GM12892 (cell line): ENCODE measurements at places on chromosomes 2 and 18.

- no peak for DNase-seq
Measured at GRCh38 chr2:129004485-129004884, 685.8 kb upstream of the HS6ST1 start.

DNA sequence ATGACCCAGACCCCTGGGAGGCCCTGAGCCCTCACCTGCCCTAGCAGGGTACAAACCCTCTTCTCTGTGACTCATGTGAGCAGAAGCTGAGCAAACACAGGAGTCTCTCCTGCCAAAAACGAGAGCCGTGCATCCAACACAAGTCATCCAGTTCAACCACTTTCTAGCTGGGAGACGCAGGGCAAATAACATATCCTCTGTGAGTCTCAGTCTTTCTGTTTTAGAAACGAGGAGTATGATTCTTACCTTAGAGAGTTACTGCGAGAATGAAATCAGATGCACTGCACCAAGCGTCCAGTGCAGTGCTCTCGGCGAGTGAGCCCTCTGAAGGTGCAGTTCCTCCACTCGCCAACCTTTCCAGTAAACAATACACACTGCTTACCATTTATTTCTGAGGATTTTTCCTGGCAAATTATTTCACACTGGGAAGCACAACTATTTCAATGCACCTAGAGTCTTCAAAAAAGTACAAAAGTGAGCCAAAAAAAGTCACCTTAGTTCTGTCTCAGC, 331.8 kb upstream of the MYT1L start:
- no peak for DNase-seq

- no peak for DNase-seq
Measured at GRCh38 chr2:65075176-65075575, 19.0 kb downstream of the CEP68 start.

DNA sequence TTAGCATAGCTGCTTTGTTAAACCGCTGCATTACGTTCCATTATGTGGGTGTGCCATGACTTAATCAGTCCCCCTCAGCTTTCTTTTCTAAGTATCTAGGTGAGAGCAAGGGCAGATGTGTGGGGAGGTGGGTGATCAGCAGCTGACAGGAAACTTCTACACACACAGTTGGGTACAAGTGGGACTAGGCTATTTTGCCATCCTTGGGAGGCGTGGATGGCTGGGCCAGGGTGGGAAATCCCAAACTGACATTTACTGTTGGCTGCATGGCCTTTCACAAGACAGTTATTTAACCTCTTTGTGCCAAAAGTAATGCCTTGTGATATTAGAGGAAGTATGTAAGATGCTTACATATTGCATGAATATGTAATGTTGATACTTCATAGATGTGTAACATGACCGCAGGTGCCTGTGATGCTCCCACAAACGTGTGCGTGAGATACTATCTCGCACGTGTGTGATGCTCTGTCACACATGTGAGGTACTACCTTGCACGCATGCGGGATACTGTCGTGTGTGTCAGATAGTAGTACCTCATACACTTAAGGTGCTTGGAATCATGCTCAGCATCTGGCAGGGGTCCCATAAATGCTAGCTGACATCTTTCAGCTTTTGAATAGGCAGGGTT, 314.5 kb downstream of the PRKCE start:
- no peak for DNase-seq

GRCh38 chr2:158828378-158829164, 33.5 kb downstream of the DAPL1 start:
- DNase-seq: no peak

DNA sequence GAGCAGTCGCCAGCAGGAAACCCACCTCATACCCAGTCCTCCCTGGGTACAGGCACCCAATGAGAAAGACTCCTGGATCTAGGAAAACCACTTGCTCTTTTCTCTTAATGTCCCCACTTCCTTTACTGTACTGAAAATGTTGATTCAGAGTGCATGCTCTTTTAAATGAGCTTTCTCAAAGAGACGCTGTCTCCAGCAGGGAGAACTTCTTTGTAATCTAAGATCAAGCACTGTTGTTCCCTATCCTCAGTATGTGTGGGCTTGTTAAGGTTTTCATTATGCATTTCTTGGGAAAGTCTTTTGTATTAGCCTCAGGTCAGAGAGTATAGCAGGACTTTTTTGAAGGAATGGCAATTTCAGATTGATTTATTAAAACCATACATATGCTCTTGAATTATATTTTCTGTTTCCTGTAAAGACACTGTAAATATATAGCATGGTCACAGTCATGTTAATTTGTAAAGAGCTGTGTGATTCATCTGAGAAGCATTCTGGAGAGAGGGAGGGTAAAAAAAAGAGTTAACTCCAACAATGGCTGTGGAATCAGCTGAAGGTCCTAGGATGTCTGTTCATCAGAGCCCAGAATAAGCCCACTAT, 178.1 kb downstream of the MGAT5 start:
- DNase-seq: no peak

DNA sequence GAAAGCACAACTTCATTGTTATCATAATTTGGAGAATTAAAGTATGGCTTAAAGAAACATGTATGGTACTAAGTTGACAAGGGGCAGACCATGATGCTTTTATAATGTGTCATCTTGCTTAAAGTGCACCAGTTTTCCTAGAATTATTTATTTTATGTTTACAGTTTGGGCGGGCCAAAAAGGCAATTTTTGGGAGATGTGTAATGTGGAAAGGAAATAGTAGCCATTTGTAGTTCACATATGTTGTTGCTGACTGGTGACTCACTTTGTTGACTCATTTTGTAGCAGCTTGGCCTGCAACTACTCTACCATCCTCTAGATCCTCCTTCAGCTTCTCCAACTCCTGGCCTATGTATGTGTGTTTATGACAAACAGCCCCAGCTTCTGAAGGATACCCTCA, 7.7 kb downstream of the ZSCAN30 start:
- DNase-seq: no peak

GRCh38 chr2:168139852-168140251, 107.5 kb downstream of the STK39 start:
- DNase-seq: no peak

- DNase-seq: no peak
Measured at GRCh38 chr2:12835733-12836132, 119.0 kb downstream of the TRIB2 start.

DNA sequence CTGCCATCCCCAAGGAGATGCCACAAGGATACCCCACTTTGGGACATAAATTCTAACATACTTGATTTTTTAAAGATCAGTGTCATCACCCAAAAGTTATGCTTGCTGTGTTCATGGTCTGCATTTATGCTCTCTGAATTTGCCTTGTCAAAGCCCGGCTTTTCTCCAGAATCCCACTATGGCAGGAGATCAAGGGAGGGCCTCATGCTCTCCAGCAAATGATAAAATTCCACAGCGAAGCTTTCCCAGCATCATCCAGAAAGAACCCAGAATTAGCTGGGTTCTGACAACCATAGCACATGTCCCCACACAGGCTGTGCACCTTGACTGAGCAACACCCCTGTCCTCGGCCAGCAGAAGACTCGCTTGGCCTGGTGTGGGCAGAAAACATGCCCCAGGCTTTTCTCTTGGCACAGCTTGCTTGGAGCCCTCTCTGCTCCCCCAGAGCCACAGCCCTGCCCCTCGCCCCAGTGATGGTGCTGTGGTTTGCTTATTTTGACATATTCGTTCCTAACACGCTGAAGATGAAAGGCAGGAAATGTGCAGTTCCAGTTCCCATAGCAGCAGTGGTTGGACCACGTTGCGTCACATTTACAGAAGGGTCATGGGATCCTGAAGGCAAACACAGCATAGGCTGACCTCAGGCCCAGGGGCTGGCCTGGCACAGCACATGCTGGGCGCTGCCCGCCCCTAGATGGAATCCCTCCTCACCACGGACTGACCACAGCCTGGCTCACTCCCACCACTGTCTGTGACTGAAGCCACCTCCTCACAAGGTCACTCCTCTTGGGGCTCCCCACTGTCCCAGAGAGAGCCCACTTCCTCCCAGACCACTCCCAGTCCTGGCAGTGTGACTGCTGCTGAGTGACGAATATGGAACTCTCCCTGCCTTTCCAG, 14.1 kb upstream of the CHRNA1 start:
- no peak for DNase-seq

- DNase-seq: no peak
Measured at GRCh38 chr2:42055573-42056514, 8.0 kb downstream of the PKDCC start.

- no peak for DNase-seq
Measured at GRCh38 chr2:196389670-196390069, 218.3 kb upstream of the STK17B start.

GRCh38 chr2:73703675-73704074, 33.5 kb downstream of the TPRKB start:
- no peak for DNase-seq
